ENCODE measurements at places on chromosomes 7 and 10.

DNA sequence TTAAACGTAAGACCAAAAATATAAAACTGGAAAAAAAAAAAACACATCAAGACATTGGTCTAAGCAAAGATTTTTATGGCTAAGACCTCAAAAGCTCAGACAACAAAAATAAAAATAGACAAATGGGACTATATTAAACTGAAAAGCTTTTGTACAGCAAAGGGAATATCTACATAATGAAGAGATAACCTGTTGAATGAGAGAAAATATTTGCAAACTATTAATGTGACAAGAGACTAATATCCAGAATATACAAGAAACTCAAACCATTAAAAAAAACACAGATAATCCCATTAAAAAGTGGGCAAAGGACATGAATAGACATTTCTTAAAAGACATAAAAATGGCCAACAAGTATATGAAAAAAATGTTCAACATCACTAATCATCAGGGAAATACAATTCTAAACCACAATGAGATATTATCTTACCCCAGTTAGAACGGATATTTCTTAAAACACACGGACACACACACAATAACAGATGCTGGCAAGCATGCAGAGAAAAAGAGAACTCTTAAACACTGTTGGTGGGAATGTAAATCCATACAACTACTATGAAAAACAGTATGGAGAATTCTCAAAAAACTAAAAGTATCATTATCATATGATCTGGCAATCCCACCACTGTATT is 28.8 kb downstream of the CNOT4 start:
- no peak for DNase-seq

DNA sequence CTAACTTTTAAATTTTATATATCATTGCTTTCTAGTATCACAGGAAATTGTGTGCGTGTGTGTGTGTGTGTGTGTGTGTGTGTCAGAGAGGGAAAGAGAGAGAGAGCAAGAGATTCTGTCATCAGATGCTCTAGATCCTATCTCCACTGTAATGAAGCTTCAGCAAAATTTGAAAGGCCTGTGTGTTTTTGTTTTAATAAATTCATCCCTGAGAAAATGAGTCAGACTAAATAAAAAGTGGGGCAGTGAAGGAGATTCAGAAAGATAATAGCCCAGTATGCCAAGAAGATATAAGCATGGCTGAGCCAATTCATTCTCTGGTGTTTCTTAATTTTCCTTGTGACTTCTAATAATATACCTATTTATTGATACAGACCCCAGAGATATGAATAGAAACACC is 184.2 kb upstream of the TMEM196 start:
- DNase-seq: no peak

- no peak for DNase-seq
Observed at GRCh38 chr7:101985903-101986734, 168.7 kb downstream of the CUX1 start.

DNA sequence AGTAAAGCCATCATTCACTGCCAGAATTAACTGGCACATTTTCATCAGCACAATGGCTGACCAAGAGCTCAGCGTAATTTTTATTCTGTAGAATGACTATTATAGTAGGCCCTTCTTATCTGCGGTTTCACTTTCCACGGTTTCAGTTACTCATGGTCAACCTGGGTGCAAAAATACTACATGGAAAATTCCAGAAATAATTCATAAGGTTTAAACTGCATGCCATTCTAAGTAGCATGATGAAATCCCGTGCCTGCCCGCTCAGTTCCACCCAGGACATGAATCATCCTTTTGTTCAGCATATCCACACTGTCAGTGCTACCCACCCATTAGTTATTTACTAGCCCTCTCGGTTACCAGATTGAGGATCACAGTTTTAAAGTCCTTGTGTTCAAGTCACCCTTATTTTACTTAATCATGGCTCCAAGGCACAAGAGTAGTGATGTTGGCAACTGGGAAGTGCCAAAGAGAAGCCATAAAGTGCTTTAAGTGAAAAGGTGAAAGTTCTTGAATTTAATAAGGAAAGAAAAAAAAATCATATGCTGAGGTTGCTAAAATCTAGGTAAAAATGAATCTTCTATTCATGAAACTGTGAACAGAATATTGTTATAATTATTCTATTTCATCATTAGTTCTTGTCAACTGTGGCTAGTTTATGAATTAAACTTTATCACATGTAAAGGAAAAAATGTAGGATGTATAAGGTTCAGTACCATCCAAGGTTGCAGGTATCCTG is 204.9 kb downstream of the DOCK4 start:
- DNase-seq: no peak

DNA sequence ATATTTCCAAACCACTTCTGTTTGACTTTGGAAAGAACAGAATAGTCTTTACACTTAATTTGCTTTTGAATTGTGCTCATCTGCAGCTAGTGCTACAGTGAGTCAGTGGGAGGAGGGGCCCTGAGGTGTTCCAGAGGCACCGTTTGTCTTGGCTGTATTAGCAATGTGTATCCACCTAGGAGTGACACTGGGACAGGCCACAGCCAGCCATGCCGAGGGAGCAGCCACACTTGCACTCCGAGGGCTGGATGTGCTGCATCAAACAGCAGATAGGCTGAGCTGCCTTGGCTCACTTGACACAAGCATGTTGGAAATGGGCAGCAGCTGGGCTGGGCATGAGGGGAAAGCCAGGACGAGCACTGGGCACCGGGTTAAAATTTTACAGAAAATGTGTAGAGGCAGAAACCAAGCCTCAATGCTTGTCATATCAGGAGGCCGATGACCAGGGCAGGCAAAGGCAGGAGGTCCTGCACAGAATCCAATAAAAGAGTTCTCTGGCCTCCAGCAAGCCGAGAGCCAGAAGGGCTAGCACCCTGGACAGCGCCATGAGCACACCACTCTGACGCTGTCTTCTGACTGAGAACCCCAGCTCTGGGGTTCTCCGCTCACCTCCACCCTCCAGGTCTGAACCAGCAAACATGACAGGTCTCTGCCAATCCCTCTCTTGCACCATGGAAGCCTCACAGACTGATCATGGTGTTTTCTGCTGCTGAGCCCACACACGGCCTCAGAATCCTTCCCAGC is 163.3 kb downstream of the GRID1 start:
- DNase-seq: no peak

DNA sequence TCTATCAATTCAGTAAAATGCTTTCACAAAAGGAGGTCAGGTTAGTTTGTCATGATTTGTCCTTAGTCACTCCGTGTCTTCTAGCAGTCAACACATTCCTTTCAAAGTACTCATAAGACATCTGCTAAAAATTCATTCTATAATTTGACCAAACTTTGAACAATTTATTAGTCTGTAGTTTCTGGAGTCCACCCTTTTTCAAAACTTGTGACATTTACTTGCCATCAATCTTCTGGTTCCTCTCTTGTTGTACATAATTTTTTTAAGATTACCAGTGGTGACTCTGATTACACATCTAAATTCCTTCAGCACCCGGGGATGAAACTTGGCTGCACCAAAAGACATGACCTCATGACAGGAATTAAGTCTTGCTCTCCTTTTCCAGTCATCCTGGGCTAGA is 130.1 kb downstream of the NEBL start:
- no peak for DNase-seq

- no peak for DNase-seq
Observed at GRCh38 chr7:44400033-44400511, 74.7 kb upstream of the CAMK2B start.

DNA sequence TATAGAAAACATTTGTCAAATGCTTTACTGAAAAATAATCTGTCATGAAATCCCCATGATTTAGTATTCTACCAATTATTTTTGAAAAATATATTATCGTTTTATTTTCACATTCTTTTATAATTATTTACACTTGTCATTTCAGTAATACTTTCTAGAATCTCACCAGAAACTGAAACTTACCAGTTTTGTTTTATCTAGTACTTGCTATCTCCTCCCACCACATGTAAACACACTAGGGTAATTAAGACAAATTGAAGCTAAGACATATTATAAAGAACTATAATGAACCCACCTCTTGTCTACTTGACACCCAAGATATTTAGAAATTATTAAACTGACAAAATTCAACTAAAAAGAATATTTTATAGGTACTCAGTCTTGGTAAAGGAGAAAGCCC is 51.5 kb upstream of the GRM3 start:
- no peak for DNase-seq

- DNase-seq: no peak
Observed at GRCh38 chr10:30396698-30397097, 37.3 kb upstream of the MAP3K8 start.

DNA sequence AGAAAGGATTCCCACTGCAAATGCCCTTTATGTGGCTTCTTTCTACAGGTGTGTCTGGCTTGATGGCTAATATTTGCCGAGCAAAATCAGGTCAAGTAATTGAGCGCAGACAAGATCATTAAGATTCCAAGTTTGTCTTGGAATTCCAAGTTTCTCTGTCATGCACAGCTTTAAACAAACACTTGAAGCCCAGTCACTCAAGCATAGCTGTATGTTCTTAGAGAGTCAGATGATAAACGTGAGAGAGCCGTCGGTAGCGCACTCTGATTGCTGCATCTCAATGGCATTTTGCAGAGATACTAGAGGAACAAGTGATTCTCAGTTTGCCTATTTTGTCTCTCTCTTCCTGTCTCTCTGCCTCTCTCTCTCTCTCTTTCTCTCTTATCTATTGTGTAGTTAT is 658 bp downstream of the DMBT1 start:
- no peak for DNase-seq

GRCh38 chr7:8205537-8205936 is 56.4 kb downstream of the ICA1 start:
- no peak for DNase-seq

- DNase-seq: no peak
Observed at GRCh38 chr7:98341106-98341505, 59.6 kb downstream of the BRI3 start.
